ENCODE measurements at places on chromosomes 4 and X.
A peak's percentile ranks its signal among the peaks of the same experiment; 100 is the strongest.

GRCh38 chr4:47478804-47479203 lies 6.3 kb upstream of the ATP10D start:
- no peak for DNase-seq

GRCh38 chr4:89685277-89685676 lies 151.7 kb downstream of the SNCA start:
- no peak for DNase-seq

GRCh38 chr4:20299515-20299914 lies 47.8 kb downstream of the SLIT2 start:
- DNase-seq: no peak

- DNase-seq: peak; percentile 57
These were observed at the start of gene MBNL3 for GRCh38 chrX:132488819-132489577. TSS of gene MBNL3 (minus strand) at chrX:132489038. CDS start at chrX:132439611, 49,427 bp downstream.

GRCh38 chrX:95974890-95975289 lies 709.8 kb upstream of the DIAPH2 start:
- no peak for DNase-seq

DNA sequence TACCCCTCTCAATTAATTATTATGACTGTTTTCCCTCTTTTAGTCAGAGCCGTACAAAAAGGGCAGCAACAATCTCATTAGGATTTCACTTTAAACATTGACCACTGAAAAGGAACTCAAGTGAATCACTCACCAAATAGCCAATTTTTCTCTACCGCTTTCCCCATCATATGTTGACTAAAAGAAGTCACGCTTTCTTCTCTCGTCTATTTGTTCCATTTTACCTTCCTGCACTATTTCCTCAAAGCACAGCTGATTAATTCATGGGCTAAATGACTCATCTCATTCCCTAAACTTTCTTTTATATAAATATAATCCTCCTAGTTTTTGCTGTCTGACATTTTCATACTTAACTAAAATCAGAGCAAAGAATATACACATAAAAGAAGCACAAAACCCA lies 8.2 kb downstream of the MID1 start:
- no peak for DNase-seq

- DNase-seq: no peak
These were observed 1941.1 kb downstream of the PCDH7 start for GRCh38 chr4:32661229-32661628.

All from T-helper 17 cell (primary cell).